ENCODE measurements at places on chromosomes 2 and 18.
A peak's percentile ranks its signal among the peaks of the same experiment; 100 is the strongest.

DNA sequence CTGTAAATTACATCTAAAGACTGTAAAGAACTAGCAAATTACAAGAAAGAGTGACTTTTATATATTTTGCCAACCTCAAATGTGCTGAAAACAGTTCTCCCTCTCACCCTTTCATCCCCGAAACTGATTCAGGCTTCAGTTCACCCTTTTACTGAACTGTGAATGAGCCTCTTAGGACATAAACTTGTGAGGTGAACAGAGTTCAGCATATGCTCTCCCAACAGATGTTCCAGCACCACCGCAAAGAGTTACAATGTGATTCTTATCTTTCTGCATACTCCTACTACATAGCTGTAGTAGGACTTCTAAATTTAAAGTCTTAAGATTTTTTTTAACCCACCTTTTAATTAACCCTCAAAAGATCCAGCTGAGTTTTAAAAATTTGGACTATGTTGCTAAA is 1.2 kb upstream of the ZCCHC2 start:
- no peak for DNase-seq

- DNase-seq = peak; percentile 21
Observed at GRCh38 chr18:48833701-48834412, 116.9 kb downstream of the SMAD7 start.

DNA sequence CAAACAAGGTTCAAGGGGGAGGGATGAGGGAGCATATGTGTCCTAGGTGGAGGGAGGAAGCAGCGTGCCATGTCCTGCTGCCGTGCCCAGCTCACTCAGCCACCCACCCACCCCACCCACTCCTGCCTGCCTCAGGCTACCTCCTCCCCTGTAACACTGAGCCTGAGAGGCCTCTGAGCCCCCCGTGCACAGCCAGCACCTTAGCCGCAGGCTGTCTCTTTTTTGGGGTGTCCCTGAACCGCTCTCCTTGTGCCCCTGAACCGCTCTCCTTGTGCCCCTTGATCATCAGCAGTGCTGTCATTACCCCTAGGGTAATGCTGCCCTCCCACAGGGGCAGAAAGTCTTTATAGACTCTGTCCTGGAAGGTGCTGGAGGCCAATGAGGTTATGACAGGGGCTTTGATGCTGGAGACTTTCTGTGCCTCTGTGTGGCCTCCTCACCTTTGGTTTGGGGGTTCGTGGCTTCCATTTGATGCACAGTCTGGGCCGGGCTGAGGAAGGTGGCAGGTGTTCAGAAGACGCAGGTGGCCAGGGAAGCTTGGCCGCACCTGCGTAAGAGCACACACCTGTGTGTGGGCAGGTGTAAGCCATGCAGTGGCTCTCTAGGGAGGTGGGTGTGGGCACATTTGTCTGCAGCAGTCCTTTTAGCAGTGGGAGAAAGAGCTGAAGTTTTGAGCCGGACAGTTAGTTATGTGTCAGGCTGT is 140.0 kb downstream of the SEPTIN10 start:
- no peak for DNase-seq

GRCh38 chr2:143071185-143071876 is 57.9 kb upstream of the ARHGAP15 start:
- DNase-seq = no peak

DNA sequence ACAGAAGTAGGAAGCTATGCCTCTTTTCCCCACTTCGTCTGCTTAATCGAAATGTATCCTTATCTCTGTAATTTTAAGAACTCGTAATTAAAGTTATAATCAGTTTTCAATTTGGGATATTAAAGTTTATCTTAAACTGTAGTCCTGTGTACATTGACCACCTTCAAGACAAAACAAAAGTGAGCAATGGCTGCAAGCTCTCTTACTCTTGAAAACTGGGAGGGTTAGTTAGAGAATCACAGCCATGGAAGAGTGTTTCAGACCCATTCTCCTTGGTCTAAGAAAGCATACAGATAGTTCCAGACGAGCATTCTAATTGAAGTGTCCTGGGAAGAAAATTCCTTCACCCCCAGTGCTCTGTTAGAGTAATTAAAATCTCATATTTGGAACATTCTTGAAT is 2.0 kb downstream of the KCMF1 start:
- no peak for DNase-seq
